ENCODE measurements at places on chromosomes 6 and 20.

GRCh38 chr6:123841067-123841896 lies 37.6 kb downstream of the NKAIN2 start:
- DNase-seq: no peak

- DNase-seq: no peak
Measured at GRCh38 chr20:25252230-25252651, 4.4 kb downstream of the PYGB start.

GRCh38 chr20:36017048-36017951 lies 48.9 kb downstream of the CNBD2 start:
- DNase-seq: no peak

- DNase-seq: no peak
Measured at GRCh38 chr20:608970-609369, 1.1 kb downstream of the TCF15 start.

GRCh38 chr20:9353180-9353915 lies 161.0 kb upstream of the LAMP5 start:
- DNase-seq: no peak

DNA sequence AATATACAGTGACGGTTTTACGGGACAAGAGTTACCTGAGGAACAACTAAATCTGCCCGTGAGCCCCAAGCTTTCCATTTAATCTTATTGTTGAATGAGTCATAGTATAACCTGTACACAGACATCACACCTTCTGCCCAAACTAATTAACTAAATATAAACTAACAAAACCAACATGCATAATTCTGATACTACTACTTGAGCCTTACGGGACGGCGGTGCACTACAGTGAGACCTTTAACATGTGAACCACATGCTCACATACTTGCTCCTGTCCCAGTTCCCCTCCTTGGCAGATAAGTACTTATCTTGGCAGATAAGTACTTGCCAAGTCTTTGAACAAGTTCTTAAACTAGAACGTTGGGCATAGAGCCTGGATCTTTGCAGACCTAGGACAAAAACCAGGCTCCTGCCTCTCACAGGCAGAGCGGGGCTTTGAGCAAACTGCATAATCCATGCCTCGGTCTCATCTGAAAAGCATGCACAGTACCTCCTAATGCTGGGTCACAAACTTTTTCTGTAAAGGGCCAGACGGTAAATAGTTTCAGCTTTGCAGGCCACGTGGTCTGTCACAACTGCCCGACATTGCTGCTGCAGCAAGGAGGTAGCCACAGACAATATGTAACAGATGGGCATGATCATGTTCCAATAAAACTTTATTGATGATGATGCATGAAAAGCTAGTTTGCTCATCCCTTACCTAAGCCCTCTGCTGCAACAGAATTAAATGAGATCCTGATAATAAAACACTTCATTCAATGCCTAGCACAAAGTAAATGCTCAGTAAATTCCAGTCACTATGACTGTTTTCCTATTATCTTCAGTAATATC lies 23.0 kb downstream of the ZNF217 start:
- DNase-seq: no peak

DNA sequence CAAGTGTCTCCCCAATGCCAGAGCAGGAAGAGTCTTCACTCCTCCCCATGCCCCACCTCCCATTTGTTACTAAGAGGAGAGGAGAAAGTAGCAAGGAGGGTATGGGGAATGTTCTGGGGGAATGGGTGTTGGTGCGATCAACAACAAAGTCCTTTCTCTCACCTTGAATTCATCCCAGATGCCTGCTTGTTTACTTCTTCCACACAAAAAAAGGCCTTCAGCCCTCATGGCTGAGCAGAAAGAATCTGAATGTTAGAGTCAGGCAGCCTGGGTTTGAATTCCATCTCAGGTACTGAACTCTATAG lies 9.9 kb downstream of the MOG start:
- DNase-seq: no peak

- DNase-seq: no peak
Measured at GRCh38 chr6:120994573-120994967, 339.7 kb downstream of the TBC1D32 start.

- no peak for DNase-seq
Measured at GRCh38 chr6:28709478-28710349, 184.0 kb downstream of the GPX5 start.

- DNase-seq: no peak
Measured at GRCh38 chr6:89410231-89410761, 1.8 kb downstream of the RRAGD start.

GRCh38 chr6:8642854-8643253 lies 207.5 kb upstream of the SLC35B3 start:
- DNase-seq: no peak

DNA sequence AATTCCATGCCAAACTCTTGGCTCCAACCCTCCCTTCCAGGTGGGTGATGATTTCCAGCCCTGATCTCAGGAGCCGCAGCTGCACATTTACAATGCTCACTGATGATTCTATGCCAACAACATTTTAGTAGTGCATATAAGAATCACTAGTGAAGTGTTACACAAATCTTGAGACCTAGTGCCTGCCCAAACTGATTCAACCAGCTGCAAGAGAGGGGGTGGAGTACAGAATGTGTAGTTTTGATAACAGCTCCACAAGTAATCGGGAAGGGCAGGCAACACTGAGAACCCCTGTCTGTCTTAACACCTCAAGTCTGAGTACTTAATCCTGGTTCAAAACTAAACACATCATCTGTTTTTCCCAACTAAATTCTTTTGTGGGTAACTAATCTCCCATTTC lies 91.7 kb downstream of the PRDM1 start:
- DNase-seq: no peak
